Aorta (tissue), 5 donors: ENCODE measurements at places on chromosomes 5 and 9. TPM values are rescaled to one million over a fixed set of nuclear protein-coding genes. Genes with fewer than 3 reads are reported as not detected.

- no peak for DNase-seq
- H3K36me3 ChIP-seq: no peaks in the 10 kb centered on the region
- H3K4me1 ChIP-seq: no peaks in the 10 kb centered on the region
- H3K4me3 ChIP-seq: no peak overlapping the region
Observed at GRCh38 chr5:97229688-97230285, 46.7 kb upstream of the RIOK2 start.

Gene IL13
- total RNA-seq: not detected

- H3K4me3 ChIP-seq: no peak overlapping the region
- DNase-seq: no peak
- H3K4me1 ChIP-seq: no peaks in the 10 kb centered on the region
Observed at GRCh38 chr5:53924392-53924791, 364.0 kb downstream of the NDUFS4 start.

DNA sequence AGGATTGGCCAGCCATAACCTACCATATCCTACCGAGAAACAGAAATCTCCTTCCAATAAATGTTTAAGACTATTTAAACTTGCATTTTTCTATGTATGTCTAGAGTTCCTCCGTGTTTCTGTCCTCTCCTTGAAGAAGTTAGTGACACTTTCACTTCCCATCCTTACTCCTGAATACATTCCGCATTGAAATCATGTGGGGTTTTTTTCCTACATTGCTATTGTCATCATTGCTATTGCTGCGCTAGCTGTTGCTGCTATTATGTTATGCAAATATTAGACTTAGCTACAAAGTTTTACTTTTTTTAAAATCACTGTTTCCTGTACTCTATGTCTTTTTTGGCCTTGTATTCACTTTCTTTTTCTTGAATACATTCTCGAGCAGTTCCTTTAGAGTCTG is 83.3 kb upstream of the NEK6 start:
- H3K36me3 ChIP-seq: no peaks in the 10 kb centered on the region
- no peak overlapping the region for H3K4me3 ChIP-seq
- H3K4me1 ChIP-seq: no peaks in the 10 kb centered on the region
- DNase-seq: no peak
- no peaks in the 10 kb centered on the region for H3K27me3 ChIP-seq

DNA sequence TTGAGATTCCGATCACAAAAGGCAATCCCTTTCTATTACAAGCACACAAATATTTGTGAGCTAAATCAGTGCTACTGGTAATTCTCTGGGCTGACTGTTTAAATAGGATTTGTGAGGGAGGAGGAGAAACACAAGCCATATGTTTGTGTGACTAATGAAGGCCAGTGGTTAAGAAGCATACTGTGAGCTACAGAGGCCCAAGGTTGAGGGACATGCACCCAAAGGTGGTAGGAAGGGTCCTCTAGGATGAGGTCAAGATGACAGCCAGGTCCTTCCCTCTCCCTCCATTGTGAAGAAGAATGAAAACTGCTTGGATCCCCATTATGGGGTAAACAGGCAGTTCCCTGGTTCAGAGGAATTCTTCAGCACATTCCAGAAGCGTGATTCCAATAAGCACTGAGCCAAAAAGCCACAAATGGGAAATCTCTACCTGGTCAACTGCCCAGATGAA is 83.9 kb downstream of the SPOCK1 start:
- DNase-seq: no peak
- no peak overlapping the region for H3K4me3 ChIP-seq
- no peaks in the 10 kb centered on the region for H3K27me3 ChIP-seq

Gene MYOZ3
- total RNA-seq: 14.1 TPM

- H3K27ac ChIP-seq: no peak overlapping the region
- H3K36me3 ChIP-seq: no peaks in the 10 kb centered on the region
Observed at GRCh38 chr5:165881259-165881658, 2375.8 kb downstream of the MAT2B start.

DNA sequence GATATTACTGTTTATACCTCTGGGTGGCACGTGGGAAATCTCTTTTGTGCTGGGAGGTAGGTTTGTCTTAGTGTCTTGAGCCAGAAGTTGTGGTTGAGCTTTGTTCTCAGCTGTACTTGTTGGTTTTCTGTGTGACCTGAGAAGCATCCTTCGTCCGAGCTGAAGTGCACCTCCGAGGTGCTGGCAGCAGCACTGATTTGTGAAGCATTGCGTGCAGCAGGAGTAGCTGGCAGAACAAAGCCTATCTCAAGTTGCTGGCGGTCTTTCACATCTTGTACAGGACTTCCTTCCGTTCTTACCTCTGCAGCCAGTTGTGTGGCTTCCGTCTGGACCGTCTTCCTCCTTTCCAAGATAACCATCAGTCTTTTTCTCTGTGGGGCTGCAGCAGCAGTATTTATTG is 4.3 kb downstream of the PRRC2B start:
- H3K36me3 ChIP-seq: peaks cover 2% of the 10 kb centered on the region
- no peak overlapping the region for H3K27ac ChIP-seq
- DNase-seq: no peak
- H3K27me3 ChIP-seq: no peaks in the 10 kb centered on the region

GRCh38 chr5:52065182-52065581 is 681.9 kb downstream of the ISL1 start:
- H3K36me3 ChIP-seq: no peaks in the 10 kb centered on the region
- no peaks in the 10 kb centered on the region for H3K27me3 ChIP-seq
- H3K4me3 ChIP-seq: no peak overlapping the region

Gene DDX4
- total RNA-seq: not detected

Gene LHFPL2
- 38.6 TPM for total RNA-seq

Gene SLC6A7
- total RNA-seq: not detected

Gene ARHGEF37
- 18.0 TPM for total RNA-seq
